ENCODE measurements at places on chromosomes 2 and 18.

GRCh38 chr2:144424559-144425240 is 95.2 kb downstream of the ZEB2 start:
- DNase-seq = no peak

DNA sequence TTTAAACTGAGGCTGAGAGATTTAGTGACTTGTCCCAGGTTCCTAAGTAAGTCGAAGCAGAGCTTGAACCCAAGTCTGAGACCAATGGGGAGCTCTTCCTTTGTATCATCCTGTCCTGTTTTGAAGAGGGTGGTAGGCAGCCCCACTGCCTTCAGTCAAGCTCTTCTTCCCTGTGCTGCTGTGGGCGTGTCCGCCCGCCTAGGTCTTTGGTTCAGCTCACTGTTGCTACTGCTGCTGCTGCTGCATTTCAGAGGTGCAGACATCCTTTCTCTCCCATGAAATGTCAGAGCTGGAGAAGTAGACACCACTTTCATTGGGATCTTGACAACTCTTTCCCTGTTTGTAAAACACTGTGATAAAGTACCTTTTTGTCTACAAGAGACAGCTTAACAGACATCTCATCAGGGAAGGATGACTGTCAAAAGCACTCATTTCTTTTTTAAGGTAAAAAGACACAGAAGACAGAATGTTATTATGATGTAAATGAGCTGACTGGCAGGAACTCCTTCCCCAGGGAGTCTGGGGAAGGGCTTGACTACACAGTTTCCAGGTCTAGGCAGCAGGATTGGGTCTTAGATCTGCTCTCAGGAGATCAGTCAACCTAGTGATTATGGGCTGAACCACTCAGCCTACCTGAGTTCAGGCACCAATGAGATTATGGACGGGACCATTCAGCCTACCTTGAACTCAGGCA is 91.7 kb upstream of the TRIB2 start:
- no peak for DNase-seq

GRCh38 chr2:230172156-230172555 is 47.6 kb downstream of the SP110 start:
- DNase-seq = no peak

- DNase-seq = no peak
Observed at GRCh38 chr2:64105670-64106461, 38.4 kb downstream of the PELI1 start.

DNA sequence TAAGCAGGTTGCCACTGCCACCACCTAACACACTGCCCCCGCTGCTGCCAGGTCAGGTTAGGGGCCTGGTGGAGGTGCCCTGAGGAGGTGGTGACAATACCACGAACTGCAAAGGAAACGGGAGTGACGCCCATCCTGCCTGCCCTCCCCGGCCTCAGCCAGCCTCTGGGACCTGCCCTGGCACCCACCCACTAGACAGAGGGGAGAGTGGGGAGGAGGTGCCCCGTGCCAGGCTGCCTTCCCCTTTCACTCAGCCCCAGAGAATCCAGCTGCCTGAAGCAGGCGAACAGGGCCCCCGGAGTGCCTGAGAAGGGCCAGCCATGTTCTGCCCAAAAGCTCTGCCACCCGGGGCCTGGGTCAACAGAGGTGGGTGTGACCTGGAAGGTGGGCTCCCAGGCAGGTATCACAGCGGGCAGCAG is 44.5 kb upstream of the FOSL2 start:
- DNase-seq = no peak

DNA sequence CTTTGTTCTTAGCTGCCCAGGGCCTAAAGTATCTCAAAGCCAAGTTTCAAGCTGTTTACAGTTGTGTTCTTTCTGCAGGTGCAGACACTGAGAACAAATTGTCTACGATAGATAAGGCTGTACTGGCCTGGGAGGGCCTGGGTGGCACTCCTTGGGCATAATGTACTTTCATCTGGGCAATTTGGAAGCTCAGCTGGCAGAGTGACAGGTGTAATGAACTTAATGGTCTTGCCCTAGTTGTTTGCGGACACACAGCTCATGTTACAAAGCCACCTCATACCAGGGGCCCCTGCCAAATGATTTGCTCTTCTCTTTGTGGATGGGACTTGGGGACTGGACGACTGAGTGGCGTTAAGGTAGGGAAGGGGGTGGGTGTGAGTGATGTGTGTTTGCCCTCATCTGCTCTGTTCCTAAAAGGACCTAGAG is 4.3 kb downstream of the LDLRAD4 start:
- no peak for DNase-seq

DNA sequence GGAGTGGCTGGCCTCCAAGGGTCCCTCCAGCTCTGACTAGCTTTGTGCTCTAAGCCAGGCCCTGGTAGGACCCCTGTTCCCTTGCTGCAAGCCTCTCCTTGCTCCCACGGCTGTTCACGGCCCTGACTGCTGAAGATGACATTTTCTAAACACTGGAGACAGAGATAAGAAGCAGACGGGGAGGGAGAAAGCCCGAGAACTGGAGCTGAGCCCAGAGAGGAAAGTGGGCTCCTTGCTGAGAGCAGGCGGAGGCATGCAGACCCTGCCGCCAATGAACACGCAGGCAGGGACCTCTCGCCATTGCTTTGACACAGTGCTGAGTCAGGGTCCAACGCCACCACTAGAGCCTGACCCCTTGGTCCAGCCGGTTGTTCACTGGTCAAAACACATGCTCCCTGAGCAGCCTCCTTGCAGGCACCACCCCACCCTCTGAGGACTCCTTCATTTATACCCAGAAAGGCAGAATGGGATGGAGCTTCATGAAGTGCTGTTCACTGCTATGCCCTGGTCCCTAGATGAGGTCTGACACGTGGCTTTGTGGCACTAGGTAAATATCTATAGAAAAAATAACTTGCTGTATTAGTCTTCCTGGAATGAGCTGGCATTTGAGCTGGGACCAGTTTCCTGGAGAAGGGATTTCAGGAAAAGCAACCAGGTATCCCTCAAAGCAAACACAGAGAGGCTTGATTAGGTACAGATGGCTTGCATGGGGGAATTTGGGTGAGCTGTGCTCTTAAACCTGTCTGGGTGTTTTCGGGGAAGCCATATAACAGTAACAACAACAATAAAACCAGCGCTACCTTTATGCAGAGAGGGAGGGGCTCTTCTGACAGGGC is 65.7 kb downstream of the MCFD2 start:
- DNase-seq = no peak

DNA sequence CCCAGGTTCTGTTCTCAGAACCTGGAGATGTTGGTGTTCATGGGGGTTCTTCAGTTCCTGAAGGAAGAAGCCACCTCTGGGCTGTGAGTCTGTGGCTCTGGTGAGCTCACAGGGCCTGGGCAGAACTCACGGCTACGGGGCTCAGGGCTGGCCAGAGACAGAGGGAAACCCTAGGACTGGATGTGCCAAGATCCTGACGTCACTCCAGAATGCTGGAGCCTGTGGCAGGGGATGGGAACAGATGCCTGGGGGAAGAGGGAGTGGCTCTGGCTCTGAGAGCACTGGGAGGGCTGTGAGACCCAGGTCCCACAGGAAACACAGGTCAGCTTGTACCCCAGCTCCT is at the start of gene OTOF:
OTOF (minus strand) TSS at position 214 of the 343 bp plus-strand sequence.
- no peak for DNase-seq

DNA sequence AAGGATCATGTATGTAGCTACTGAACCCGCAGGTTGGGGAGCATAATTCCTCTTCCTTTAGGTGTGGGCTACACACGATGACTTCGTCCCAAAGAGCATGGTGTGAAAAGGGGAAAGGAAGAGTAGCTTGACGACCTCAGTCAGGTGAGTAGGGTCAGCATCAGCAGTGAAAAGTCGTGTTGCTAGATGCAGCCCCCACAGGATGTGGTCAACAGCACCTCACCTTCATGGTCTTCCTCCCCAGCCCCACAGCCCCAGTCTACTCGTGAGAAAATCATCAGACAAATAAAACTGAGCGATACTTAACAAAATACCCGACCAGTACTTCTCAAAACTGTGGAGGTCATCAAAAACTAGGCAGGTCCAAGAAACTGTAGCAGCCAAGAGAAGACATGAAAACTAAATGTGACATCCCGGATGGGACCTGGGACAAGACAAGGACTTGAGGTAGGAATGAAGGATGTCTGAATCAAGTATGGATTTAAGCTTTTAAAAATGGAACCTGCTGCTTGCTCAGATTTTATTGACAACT is 77.5 kb upstream of the NFATC1 start:
- no peak for DNase-seq

- no peak for DNase-seq
Observed at GRCh38 chr18:22335731-22336198, 82.0 kb downstream of the CTAGE1 start.

DNA sequence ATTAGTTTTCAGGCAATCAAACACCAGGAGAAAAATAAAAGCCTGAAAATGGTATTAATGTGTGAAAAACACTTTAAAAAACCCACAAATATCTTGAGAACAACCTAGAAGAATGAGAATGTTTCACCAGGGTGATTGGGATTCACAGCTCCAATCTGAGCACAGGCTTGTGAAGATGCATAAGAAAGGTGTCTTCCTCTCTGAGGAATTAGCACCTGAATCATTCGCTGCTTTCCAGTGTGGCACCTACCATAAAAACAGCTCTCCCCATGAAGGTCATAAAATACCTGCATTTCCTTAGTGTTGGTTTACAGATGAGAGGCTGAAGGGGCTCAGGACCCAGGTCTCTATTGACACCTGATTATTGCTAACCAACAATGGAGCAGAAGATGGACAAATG is 499.7 kb upstream of the KLHL29 start:
- no peak for DNase-seq

DNA sequence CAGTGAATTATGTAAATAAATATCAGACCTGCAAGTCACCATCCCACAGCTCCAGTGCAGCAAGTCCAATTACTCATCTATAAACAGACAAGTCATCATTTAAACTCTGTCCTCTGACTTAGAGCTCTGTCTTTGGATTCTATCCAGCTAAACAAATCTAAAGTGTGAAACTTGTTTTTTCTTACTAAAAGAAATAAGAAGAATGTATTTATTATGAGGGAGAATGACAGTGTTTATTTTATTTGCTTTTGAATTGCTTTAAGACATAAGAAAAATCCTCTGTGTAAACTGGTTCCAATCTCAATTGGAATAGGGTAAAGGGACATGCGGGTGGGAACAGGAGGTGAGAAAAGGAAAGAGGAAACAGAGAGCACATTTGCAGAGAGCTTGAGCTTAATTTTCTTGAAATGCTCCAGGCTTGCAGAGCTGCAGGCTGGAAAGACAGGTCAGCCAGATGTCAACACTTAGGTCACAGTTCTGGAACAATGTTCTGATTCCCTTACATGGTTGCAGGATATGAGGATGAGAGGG is 355.8 kb downstream of the MEIS1 start:
- no peak for DNase-seq

- DNase-seq = no peak
Observed at GRCh38 chr2:230814616-230815015, 50.1 kb upstream of the ITM2C start.

- DNase-seq = no peak
Observed at GRCh38 chr2:143473820-143474219, 344.6 kb downstream of the ARHGAP15 start.
